Activated naive CD8-positive, alpha-beta T cell treated with anti-CD3 and anti-CD28 coated beads for 36 hours (primary cell): ENCODE measurements at places on chromosomes 1 and 21. TPM values are rescaled to one million over a fixed set of nuclear protein-coding genes. Genes with fewer than 3 reads are reported as not detected.

DNA sequence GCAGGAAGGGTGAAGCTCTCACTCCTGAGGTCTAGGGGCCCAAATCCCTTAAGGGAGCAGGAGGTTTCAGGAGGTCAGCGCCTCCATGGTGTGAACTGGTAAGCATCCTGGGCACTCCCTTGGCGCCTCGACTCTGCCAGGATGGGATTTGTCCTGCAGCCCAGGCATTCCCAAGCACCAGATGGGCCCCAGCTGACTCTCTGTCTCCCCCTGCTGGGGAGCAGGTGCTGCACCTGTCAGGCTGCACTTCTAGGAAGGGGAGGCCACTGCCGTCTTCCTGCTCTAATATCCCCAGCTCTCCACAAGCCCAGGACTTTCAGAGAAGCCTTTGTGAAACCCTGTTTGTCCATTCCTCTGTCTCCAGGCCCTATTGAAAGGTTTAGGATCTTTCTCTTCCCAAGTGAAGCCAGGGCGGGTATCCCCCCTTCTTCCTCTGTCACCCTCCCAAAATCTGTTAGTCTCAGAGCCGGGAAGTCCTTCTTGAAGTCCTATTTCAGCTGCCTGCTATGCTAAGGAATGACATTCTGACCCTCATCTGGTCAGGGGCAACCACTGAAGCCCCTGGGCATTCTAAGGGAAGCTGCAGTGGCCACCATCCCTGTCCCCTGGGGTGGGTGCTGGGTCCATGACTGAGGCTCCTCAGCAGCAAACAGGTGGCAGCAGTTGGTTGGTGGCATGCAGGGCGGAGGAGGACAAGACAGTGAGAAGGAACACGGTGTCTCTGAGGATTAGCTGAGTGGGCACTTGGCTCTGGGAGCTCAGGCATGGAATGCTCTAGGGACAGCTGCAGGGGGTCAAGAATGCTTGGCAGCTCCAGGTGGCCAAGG lies 3.2 kb downstream of the MYBPH start:
- peak; percentile 44 for DNase-seq

DNA sequence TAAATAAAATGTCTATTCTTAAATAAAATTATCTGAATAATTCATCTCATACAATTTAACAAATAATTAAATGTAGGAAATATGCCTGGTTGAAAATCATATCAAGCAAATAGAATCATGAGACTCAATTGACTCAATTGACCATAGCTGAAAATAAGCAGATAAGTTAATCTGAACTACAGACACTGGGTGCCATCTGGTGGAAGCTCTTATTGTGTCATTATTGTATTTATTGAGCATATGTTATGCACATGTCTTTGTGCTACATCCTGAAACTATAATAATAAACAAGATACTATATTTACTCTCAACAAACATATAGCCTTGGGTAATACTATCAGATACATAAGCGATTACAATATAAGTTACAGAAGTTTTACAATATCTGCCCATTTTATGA lies 41.0 kb downstream of the BRINP3 start:
- no peak for DNase-seq

- DNase-seq: no peak
These were observed 7.3 kb downstream of the IL24 start for GRCh38 chr1:206904423-206905142.

GRCh38 chr1:162406811-162407210 lies 5.1 kb downstream of the SH2D1B start:
- DNase-seq: no peak

DNA sequence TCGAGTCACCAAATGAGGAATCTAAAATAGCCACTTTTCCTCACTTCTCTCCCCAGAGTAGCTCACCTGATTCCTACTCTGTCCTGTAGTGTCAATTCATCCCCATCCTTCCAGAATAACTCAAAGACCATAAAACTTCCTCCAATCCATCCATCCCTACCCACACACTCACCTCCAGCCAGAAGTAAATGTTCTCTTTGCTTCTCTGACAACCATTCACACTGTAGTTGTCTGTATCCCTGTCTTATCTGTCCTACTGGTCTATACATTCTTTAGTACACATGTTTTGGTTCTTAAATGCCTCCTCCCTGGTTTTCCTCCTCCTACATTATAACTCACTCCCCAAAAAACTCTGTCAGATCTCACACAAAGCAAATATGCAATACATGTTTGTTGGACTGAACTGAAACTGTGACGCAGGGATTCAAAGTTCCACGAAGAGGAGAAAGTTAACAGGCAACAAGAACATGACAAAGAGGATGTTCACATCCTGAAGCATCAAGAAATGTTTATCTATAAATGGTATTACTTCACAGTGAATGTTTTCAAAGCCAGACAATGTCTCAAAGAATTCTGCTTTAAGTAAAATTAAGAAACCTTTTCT lies 11.0 kb downstream of the TP53BP2 start:
- no peak for DNase-seq

DNA sequence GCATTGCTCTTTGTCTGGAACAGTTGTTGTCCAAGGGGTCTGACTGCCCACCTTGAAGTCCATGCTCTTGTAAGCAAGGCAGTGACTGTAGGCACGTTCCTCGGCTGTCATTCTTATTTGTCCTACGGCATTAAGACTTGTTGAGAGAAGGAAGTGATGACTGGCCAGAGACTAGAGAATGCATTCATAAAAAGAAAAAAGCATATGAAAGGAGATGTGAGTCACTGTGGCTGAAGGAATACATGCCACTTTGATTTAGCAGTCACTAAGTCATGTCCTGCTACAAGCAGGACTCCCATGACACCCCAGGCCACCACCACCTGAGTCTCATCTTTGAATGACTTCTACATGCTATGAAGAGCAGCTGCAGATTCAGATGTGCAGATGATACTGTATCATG lies 50.5 kb downstream of the CNN3 start:
- DNase-seq: no peak

GRCh38 chr1:219159946-219160645 lies 13.6 kb upstream of the LYPLAL1 start:
- DNase-seq: no peak

- no peak for DNase-seq
These were observed 12.5 kb upstream of the KCNA3 start for GRCh38 chr1:110687250-110687649.

- DNase-seq: no peak
These were observed 348.8 kb upstream of the DAB1 start for GRCh38 chr1:57772580-57773195.

DNA sequence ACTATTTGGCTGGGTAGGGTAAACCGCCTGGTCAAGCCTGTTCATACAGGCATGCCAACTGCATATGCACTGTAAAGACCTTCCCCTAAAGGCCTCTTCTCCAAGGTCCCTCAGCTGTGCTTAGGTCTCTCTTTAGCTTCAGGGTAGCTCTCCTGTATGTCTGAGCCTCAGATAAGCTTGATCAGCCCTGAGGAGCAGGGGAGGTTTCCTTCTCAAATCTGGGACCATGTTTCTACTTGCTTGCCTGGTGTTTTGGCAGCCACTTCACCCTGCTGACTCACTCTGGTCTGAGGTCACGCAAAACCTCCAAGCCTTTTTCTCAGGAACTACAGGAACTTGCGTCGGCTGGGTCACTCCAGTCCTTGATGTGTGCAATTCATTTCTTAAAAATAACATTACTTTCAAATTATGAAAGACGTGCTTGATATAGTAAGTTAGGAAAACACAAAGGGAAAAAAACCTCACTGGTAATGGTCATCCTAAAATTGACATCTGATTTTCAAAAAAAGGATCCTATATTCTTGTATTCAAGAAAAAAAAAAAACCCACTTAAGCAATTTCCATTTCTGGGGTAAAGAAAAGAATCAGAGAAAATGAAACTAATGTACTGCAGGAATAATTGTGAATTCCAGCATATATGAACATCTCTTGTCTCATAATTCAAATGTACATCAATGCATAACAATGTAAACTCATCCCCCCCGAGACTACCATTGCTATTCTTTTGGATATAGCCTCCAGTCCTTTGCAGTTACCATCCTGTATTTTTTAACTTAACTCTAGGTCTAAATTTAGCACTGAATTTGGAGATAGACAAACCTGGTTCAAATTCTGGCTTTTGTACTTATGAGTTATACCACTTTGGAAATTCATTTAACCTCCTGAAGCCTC lies 24.8 kb upstream of the RNF19B start:
- DNase-seq: peak; percentile 26

GRCh38 chr1:54558434-54559030 lies 10.5 kb downstream of the ACOT11 start:
- no peak for DNase-seq

GRCh38 chr1:207077470-207078377 lies 10.9 kb upstream of the C4BPB start:
- DNase-seq: peak; percentile 54

DNA sequence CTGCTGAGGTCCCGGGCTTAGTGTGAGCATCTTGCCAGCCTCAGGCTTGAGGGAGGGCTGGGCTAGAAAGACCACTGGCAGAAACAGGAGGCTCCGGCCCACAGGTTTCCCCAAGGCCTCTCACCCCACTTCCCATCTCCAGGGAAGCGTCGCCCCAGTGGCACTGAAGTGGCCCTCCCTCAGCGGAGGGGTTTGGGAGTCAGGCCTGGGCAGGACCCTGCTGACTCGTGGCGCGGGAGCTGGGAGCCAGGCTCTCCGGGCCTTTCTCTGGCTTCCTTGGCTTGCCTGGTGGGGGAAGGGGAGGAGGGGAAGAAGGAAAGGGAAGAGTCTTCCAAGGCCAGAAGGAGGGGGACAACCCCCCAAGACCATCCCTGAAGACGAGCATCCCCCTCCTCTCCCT lies 7.2 kb upstream of the HTR6 start:
- DNase-seq: no peak

DNA sequence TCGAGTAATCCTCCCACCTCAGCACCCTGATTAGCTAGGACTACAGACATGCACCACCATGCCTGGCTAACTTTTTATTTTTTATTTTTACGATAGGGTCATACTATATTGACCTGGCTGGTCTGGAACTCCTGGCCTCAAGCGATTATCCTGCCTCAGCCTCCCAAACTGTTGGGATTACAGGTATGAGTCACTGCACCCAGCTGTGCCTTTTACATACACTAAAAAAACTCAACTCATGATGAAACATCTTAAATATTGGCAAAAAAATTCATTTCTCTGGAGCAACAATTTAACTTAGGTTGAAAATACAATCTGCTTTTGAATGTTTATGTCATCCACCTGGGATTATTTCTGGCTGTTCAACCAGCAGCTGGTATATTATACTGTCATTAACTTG lies 598.3 kb upstream of the ZP4 start:
- DNase-seq: no peak

GRCh38 chr21:36861595-36862323 lies 104.7 kb downstream of the HLCS start:
- no peak for DNase-seq

The C4BPA gene
- total RNA-seq: not detected

The OR10J1 gene
- not detected for total RNA-seq

The AVPR1B gene
- total RNA-seq: not detected

The FAM167B gene
- not detected for total RNA-seq

The PLEKHN1 gene
- total RNA-seq: 0.85 TPM

The DUSP23 gene
- total RNA-seq: 36.0 TPM

The ANGPTL1 gene
- total RNA-seq: not detected

The HSPB7 gene
- not detected for total RNA-seq

The S100A2 gene
- total RNA-seq: 0.60 TPM

The IGSF9 gene
- 0.08 TPM for total RNA-seq

The CYP4Z1 gene
- total RNA-seq: not detected

The GJC2 gene
- total RNA-seq: 1.1 TPM

The MPL gene
- not detected for total RNA-seq

The PAFAH2 gene
- total RNA-seq: 8.8 TPM

The FAM151A gene
- not detected for total RNA-seq
